Stimulated activated CD4-positive, alpha-beta T cell treated with anti-CD3 and anti-CD28 coated beads, Interleukin-1b, Interleukin-23, amount 100 ng/mL, for 1 hour (primary cell): ENCODE measurements at places on chromosomes 2 and 18.

DNA sequence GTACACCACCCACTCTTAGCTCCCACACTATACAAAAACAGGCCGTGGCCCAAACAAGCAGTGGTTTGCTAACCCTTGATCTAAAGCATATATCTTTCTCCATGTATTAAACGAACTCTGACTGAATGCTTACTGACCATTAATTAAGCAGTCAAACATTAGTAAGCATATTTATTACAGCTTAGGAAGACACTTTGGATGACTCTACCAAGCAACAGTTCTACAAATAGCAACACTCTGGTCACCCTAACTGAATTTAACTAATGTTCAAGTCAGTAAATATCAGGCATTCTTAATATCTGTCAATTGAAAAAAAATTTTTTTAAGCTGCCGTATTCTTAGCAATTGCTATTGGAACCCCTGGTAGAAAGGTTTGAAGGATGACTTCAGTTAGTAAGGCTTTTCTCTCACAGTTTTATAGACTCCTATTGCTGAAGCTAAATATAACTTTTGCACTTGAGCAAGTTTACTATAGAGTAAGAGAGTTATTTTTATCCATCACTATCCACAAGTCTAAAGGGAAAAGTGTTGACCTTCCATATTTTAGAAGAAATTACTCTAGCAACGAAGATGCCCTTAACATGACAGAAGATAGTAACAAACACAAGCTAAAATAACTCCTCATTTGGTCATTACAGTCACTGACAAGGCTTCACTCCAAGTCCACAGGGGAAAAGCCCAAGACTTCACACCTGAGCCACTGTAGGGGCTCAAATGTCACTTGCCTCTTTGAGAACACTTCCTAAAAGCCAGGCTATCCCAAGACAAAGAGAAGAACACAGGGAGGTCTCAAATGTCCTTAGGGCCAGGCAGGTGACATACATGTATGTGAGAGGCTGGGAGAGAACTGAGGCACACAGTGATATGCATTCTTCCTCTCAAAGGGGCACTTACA lies 74.4 kb downstream of the RTN4 start:
- no peak for DNase-seq

DNA sequence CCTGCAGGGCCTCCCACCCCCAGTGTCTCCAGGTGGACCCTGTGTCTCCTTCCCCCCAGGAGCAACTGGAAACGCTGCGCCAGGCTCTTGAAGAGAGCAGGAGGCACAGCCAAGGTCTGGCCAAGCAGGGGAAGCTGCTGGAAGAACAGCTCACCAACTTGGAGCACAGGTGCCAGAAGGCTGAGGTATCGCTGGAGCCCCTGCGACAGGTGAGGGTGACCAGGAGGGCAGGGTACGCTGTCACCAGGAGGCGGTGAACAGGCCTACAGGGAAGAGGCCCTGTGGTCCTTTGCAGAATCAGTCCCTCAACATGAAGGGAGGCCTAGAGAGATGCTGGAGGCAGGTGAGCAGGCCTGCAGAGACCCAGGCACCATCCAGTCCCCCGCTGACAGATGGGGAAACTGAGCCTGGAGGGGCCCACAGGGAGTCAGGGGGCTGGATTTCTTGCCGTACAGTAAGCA lies 15.6 kb upstream of the SNED1 start:
- no peak for DNase-seq

DNA sequence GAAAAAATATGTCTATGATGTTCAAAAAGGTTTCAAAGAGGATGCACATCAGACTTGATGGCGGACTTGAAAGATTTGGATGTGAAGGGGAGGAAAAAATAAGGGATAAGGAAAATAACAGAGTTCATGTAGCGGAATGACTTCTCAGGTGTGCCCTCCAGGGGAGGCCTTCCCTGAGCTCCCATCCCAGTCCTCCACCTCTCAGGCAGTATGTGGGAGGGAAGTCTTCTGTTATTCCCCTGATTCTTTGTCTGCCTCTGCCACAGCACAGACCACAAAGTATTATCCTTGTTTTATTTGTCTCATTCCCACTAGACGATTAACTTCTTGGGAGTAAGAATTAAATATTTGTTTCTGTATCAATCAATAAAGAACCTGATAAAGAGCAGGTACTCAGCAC lies 17.7 kb downstream of the COL5A2 start:
- no peak for DNase-seq

- DNase-seq, result no peak
These were observed 183.5 kb downstream of the SCG2 start for GRCh38 chr2:223418604-223419199.

DNA sequence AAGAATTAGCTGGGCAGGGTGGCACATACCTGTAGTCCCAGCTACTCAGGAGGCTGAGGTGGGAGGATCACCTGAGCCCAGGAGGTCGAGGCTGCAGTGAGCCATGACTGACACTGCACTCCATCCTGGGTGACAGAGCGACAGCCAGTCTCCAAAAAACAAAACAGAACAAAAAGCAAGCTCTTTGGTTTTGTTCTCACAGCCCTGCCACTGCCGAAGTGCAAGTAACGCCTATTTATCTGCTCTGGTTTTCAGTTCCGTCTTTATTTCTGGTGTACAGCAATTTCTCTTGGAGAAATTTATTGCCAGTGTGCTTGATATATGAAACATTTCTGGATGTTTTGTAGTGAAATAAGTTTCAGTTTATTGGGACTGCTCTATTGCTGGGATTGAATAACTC lies 61.9 kb downstream of the RAB10 start:
- DNase-seq, result no peak

GRCh38 chr2:157172239-157172638 lies 85.3 kb upstream of the GALNT5 start:
- no peak for DNase-seq

- DNase-seq, result no peak
These were observed 93.0 kb upstream of the MCFD2 start for GRCh38 chr2:47008381-47009252.

- no peak for DNase-seq
These were observed 4.8 kb downstream of the ANO7 start for GRCh38 chr2:241193271-241193670.

DNA sequence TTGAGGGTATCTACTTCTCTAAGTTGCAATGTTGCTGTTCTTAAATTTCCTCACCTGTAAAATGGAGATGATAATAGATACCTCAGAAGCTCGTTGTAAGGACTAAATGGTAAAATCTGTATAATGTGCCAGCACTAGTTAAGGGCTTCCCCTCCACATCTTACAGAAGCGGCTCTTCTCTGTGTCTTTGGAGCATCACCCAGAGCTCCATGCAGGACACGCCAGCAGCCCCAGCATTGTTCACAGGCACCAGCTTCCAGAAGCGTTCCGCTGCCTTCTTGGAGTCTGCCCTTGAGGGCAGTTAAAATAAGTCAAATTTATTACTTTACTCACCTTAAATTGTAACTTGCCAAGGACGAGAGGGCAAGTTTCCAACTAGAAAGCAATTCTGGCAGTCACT lies 5.8 kb downstream of the DCDC2C start:
- no peak for DNase-seq

DNA sequence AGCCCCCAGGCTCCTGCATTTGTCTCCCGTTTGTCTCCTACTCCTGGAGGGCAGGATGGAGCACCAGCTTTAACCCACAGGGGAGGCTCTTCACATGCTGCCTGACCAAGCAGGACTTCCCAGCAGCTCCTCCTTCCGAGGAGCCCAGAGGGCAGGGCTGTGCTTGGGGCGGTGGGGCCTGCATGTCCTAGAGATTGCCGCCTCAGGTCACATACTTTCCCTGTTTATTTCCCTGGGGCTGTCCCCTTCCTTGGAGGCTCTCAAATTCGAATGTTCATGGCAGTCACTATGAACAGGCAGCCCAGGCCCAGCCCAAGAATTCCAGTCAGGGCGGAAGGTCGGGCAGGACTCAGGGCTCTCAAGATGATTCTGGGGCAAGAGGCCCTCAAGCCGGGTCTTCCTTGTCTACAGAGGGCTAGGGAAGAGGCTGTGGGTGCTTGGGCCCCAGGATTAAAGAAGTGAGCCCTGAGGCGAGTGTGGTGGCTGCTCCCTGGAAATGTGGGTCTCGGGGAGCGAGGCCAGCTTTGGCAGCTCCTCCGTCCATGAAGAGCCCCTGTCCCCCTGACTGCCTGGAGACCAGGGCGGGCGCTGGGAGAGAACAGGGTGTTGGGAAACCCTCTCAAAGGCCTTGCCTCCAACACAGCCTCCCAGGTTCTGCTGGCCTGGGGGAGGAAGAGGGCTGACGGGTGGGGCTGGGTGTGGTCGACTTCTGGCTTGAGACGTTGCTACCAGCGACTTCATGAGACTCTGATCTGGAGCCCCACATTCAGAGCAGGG lies 48.9 kb upstream of the HPCAL1 start:
- no peak for DNase-seq

GRCh38 chr18:77316641-77317040 lies 67.0 kb downstream of the GALR1 start:
- DNase-seq, result no peak

- DNase-seq, result no peak
These were observed 18.6 kb downstream of the PRKD3 start for GRCh38 chr2:37306024-37306423.

- DNase-seq, result no peak
These were observed 3.7 kb downstream of the SMAD7 start for GRCh38 chr18:48947092-48947491.

GRCh38 chr2:191152482-191153240 lies 1.9 kb upstream of the STAT4 start:
- DNase-seq, result no peak

- no peak for DNase-seq
These were observed 63.6 kb downstream of the TRABD2A start for GRCh38 chr2:84817239-84817655.

DNA sequence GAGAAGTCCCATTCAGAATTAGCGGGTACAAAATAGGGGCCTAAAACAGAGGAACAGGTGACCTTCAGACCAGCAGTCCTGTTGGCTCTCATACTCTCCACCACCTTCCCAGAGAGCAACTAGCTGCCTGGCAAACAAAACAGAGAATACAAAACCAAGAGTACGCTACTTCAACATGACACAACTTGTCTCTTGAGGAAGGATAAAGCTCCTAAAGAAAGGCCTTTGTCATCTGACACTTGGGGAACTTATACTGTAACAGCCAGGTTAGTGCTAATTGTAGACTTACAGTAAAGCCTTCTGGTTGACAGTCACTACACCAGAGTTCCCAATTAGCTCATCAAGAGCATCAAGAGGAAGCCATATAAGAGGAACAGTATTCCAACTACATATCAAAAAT lies 282.1 kb upstream of the NT5C1B start:
- DNase-seq, result no peak

GRCh38 chr2:206392118-206392517 lies 51.2 kb upstream of the ADAM23 start:
- DNase-seq, result no peak

- DNase-seq, result no peak
These were observed 19.4 kb downstream of the TMEM18 start for GRCh38 chr2:657766-658165.

- DNase-seq, result no peak
These were observed 58.9 kb downstream of the ADNP2 start for GRCh38 chr18:80167931-80168330.
